Left lung (tissue), 14 donors: ENCODE measurements at places on chromosomes 1 and 21. TPM values are rescaled to one million over a fixed set of nuclear protein-coding genes. Genes with fewer than 3 reads are reported as not detected.

The UBR4 gene
- polyA plus RNA-seq, result 116 TPM

- peaks cover 46% of the 10 kb centered on the region for H3K36me3 ChIP-seq
- H3K4me3 ChIP-seq, result no peak overlapping the region
- H3K4me1 ChIP-seq, result no peaks in the 10 kb centered on the region
- no peaks in the 10 kb centered on the region for H3K27me3 ChIP-seq
- H3K27ac ChIP-seq, result no peak overlapping the region
Observed at GRCh38 chr1:29033829-29034466, 89.8 kb downstream of the TMEM200B start.

DNA sequence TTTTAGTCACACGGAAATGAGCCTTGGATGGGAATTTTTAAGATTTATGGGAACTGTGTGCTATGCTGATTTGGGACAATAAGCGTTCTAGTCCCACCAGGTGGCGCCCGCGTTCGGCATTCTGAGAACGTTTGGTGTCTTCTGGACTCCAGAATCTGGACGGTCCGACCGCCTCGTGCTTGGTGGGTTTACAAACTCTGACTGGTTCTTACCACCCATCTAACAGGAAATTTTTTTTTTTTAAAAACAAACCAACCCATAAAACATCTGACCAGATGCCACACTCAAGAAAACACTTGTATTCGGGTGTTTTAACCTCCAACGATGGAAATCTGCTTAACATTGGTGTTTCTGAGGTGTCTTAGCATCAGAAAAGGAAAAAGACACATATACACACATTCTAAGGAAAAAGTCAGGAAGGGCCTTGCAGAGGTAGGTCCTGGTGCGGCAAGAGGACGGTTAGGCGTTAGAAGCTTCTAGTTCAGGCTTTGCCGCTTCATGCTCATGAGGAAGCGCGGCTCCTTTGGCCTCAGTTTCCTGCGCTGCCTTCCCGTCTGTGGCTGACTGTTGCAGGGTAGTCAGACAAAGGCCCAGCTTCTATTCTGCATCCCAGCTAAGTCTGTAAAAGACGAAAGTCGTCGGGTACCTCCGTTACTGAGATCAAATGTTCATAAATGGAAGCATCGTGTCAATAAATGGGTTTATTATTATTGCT lies 814 bp upstream of the DYRK3 start:
- no peaks in the 10 kb centered on the region for H3K36me3 ChIP-seq
- H3K4me1 ChIP-seq, result peaks cover 21% of the 10 kb centered on the region
- peak overlapping the region; percentile 79 for H3K27ac ChIP-seq
- DNase-seq, result peak; percentile 92
- peak overlapping the region; percentile 86 for H3K4me3 ChIP-seq

DNA sequence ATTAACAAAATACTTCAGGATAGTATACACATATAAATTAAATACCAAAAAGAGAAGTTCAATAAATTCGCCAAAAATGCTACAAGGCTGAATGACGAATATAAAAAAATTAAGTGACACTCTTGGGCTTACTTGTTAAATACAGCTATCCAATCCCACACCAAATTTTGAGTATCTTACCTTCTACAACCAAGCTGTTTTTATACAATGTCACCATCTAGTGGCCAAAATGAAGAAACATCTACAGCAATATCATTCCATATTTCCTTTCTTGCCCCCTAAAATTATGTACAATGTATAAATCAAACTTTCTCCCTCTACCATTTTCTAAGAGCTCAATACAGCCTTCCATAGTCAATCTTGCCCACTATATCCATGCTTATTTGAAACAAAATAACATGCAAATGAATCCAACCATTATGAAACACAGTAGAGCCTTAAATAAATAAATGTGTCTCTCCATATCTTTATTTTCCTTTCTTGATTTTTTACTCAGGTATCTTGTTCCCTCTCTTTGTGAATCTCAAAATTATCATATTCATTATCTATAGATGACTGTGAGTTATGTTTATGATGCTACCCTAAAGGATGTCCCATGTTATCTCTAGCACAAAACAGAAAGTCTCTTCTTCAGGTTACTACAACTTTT lies 86.3 kb downstream of the ACBD6 start:
- no peaks in the 10 kb centered on the region for H3K4me1 ChIP-seq
- H3K27me3 ChIP-seq, result no peaks in the 10 kb centered on the region
- no peak overlapping the region for H3K27ac ChIP-seq
- H3K36me3 ChIP-seq, result no peaks in the 10 kb centered on the region

The KCNE1 gene
- polyA plus RNA-seq, result 1.2 TPM

The ELF3 gene
- polyA plus RNA-seq, result 60.0 TPM

DNA sequence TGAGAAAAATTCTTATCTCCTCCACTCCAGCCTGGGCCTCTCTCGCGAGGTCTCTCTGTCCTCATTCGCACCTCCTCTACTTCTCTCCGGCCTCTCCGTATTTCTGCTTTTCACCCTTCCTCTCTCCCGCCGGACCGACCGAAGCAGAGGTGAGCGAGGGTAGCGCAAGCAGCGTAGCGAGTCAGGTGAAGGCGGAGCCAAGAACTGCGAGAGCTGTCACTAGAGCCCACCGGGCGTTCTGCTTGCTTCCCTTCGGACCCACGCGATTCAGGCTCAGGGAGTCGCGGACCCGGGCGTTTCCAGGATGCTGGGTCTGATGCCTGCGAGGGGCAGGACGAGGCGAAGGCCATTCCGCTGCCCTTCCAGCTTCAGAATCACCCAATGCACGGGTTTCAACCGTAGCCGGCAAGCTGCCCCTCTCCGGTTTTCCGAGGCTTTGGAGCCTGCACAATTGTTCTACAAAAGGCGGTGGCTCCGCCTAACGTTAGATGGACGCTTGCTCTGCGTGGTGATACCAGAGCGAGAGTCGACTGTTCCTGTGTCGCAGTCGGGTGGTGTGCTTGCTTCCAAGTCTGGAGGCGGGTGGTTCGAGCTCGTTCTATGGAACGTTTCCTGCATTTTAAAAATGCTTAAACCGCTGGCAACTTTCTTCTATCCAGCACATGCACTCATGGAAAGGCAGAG lies 310.2 kb downstream of the FAM72C start:
- no peak overlapping the region for H3K27ac ChIP-seq
- H3K36me3 ChIP-seq, result no peaks in the 10 kb centered on the region
- peaks cover 73% of the 10 kb centered on the region for H3K27me3 ChIP-seq
- H3K4me1 ChIP-seq, result no peaks in the 10 kb centered on the region

- H3K36me3 ChIP-seq, result no peaks in the 10 kb centered on the region
- DNase-seq, result no peak
- no peaks in the 10 kb centered on the region for H3K27me3 ChIP-seq
Observed at GRCh38 chr1:244242446-244242845, 191.4 kb downstream of the ZBTB18 start.

The CFHR5 gene
- not detected for polyA plus RNA-seq

DNA sequence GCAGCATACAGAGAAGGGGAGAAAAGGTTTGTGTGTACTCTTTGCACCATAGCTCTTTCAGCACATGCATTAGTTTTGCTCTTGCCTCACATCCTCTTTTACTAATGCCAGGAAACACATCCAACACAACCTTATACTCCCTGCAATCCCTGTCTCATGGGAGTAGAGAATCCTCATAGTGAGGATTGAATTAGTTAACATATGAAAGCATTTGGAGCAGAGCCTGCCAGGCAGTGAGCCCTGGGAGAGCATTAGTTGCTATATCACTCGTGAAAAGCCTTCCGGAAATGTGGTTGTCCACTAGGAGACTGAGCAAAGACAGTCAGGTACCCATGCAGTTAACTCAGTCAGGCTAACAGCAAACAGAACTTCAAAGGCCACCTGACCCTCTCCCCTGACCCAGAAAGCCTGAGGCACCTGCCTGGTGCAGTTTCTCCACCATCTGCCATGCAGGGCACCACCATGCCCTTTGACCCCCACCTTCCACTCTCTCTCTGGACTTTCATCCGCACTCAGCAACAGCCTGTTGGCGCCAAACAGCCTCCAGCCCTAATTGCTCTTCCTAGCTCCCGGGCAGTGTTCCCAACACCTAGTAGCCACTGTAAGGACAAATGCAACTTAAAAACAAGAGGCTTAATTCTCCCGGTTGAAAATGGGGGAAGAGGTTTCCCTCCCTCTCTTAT lies 14.9 kb upstream of the AGT start:
- H3K4me1 ChIP-seq, result no peaks in the 10 kb centered on the region
- H3K27me3 ChIP-seq, result no peaks in the 10 kb centered on the region
- DNase-seq, result no peak
- H3K36me3 ChIP-seq, result no peaks in the 10 kb centered on the region
- no peak overlapping the region for H3K4me3 ChIP-seq
- no peak overlapping the region for H3K27ac ChIP-seq

The OR2L13 gene
- polyA plus RNA-seq, result not detected

The ADGRB2 gene
- polyA plus RNA-seq, result 24.8 TPM

DNA sequence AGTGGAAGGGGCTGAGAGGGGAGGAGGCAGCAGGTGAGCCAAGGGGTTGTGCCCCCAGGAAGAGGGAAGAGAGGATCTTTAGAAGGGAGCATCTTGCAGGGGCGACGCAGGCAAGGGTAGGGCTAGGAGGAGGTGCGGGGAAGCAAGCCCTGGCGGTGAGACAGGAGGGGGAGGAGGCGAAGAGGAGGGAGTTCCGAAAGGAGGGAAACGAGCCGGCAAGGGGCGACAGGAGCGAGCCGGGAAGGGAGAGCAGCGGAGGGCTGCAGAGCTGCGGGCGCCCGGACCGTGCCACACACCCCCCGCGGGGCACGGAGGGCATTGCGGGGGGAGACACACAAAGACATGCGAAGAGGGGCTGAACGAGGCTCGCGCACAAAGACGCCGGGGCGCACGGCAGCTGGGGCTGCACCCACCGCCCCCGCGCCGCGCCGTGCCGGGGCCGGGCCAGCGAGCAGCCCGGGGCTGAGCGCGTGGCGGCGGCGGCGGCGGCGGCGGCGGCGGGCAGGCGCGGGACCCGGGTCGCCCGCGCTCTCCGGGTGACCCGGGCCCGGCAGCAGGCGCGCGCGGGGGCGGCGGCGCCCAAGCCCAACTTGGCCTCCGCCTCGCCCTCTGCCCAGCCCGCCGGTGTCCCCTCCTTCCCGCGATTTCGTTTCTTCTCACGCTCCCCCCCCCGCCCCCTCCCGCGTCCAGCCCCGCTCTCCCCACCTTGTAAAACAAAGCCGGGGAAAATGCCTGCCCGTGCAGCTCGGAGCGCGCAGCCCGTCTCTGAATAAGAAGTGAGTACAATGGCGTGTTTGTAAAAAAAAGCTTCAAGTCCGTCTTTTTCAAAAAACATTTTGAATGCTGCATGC lies at the start of gene KCNK2:
TSS of gene KCNK2 (plus strand) at position 206 of the 851 bp plus-strand sequence. CDS start 649 bp downstream, outside the sequence.
- no peaks in the 10 kb centered on the region for H3K36me3 ChIP-seq
- DNase-seq, result peak; percentile 19
- H3K27ac ChIP-seq, result no peak within 1 kb of the TSS

The SELENON gene
- polyA plus RNA-seq, result 96.5 TPM

The TSPEAR gene
- 3.7 TPM for polyA plus RNA-seq

DNA sequence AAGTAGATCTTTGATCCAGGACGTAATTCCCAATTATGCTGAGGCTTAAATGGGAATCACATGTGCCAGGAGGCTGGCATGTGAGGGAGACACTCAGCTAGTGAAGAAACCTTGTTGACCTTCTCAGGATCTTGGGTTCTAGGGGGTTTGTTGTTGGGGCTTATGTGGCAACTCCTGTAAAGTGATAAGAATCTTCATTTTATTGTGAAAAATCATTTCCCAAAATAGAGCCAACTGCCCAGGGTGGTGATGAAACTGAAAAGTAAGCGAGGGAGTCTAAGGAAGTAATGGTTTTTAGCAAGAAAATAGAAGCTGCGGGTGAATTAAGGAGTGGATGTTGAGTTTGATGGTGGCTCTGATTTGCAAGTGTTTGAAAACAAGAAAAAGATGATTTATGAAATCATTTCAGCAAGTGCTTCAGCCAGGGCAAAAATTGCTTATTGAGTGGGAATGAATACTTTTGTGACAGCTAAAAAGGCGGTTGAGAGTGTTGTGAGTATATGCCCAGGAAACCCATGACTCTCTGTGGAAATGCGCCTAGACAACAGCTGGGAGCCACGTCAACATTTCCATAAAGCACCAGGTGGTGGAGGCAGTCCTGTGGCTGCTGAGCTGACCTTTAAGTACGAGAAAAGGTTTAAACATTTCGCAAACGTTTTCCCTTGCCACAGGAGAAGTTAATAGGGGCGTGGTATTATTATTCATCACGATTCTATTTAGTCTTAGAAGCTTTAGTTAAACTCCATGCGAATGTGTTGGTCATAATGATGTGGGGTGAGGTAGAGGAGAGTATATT lies 102.7 kb downstream of the HMGB4 start:
- H3K4me3 ChIP-seq, result no peak overlapping the region
- no peak for DNase-seq
- no peaks in the 10 kb centered on the region for H3K27me3 ChIP-seq
- no peak overlapping the region for H3K27ac ChIP-seq

The TNFSF4 gene
- 2.7 TPM for polyA plus RNA-seq

DNA sequence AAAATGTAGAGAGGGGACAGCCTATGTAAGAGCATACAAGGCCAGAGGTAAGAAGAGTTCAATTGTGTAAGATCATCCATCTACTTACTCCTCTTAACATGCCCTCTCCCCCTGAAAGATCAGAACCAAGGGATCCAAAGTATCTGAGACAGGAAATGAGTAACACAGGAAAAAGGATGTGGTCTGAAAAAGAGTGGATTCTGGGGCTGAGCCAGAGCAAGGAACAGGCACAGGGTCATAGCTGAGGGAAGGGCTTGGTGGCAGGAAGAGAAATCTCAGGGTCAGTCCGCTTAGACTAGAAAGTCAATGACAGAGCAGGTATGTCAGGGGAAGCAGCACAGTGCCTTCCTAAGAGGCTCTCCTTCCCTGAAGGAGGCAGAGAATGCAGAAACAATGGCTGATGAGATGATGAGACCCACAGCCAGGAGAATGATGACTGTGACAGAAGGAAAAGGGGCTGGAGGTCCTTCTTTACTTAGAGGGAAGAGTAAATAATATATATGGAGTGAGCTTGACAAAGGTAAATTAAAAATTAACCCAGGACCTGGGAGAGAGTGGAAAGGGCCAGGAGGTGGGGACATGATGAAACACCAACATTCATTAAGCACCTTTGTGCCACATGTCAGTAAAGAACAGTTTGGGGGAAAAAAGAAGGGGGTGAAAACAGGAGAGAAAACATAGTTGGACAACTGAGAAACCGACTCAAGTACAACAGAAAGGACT lies 26.2 kb upstream of the A3GALT2 start:
- H3K27me3 ChIP-seq, result no peaks in the 10 kb centered on the region
- H3K36me3 ChIP-seq, result peaks cover 20% of the 10 kb centered on the region
- peak overlapping the region; percentile 91 for H3K4me3 ChIP-seq
- DNase-seq, result no peak
- H3K27ac ChIP-seq, result peak overlapping the region; percentile 97

The FAM110D gene
- 2.2 TPM for polyA plus RNA-seq

DNA sequence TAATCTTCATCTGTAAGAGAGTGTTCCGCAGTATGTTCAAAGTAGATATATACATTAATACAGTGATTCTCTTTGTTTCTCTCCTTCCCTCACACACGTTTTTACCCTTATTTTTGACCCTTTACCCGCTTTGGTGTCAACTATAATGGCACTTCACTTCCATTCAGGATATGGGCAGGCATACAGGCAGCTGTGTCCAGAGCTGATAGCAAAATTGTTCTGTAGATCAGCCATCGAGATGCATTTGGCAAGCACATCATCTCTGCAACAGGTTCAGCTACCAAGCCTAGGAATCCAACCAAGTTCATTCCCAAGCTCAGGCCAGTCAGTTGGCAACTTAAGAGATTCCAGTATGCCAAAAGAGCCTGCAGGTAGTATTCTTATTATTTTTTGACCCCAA lies 74.8 kb downstream of the FNBP1L start:
- no peak overlapping the region for H3K27ac ChIP-seq
- DNase-seq, result no peak
- no peaks in the 10 kb centered on the region for H3K36me3 ChIP-seq

- DNase-seq, result no peak
- H3K4me3 ChIP-seq, result no peak overlapping the region
- no peak overlapping the region for H3K27ac ChIP-seq
- no peaks in the 10 kb centered on the region for H3K4me1 ChIP-seq
- H3K27me3 ChIP-seq, result no peaks in the 10 kb centered on the region
- H3K36me3 ChIP-seq, result no peaks in the 10 kb centered on the region
Observed at GRCh38 chr1:37294529-37294928, 179.9 kb upstream of the ZC3H12A start.
